ENCODE measurements at places on chromosomes 3 and 15. TPM values are rescaled to one million over a fixed set of nuclear protein-coding genes. Genes with fewer than 3 reads are reported as not detected.
A peak's percentile ranks its signal among the peaks of the same experiment; 100 is the strongest.

- no peak for DNase-seq
- no peaks in the 10 kb centered on the region for H3K27me3 ChIP-seq
- no peak overlapping the region for H3K4me3 ChIP-seq
- H3K36me3 ChIP-seq: no peaks in the 10 kb centered on the region
Measured at GRCh38 chr15:69853544-69853951, 244.2 kb downstream of the TLE3 start.

POC1A gene
- total RNA-seq: 15.9 TPM

DNA sequence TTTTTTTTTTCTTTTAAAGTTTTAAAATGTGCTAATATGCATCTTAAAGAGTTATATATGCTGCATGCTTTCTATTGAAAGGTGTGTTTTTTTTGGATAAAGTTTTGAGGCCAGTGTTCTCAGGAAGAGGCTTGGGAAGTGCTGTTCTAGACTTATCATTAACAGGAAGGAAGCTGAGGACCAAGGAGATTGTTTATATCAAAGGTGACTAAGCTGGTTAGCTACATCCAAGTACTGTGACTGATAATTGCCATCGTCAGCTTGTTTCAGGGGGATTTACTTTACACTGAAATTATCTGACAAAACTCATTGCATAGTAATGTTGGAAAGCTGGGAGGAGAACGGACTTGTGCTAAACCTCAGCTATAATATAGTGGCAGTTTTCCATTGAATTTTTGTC is 36.3 kb upstream of the UTS2B start:
- H3K27ac ChIP-seq: no peak overlapping the region
- H3K4me1 ChIP-seq: no peaks in the 10 kb centered on the region
- no peak overlapping the region for H3K4me3 ChIP-seq

CACNA2D2 gene
- total RNA-seq: 0.58 TPM

GRCh38 chr3:195582947-195583346 is 793 bp downstream of the APOD start:
- no peak overlapping the region for H3K4me3 ChIP-seq
- DNase-seq: peak; percentile 50
- peaks cover 14% of the 10 kb centered on the region for H3K27me3 ChIP-seq
- no peaks in the 10 kb centered on the region for H3K36me3 ChIP-seq
- peaks cover 4% of the 10 kb centered on the region for H3K4me1 ChIP-seq

DNA sequence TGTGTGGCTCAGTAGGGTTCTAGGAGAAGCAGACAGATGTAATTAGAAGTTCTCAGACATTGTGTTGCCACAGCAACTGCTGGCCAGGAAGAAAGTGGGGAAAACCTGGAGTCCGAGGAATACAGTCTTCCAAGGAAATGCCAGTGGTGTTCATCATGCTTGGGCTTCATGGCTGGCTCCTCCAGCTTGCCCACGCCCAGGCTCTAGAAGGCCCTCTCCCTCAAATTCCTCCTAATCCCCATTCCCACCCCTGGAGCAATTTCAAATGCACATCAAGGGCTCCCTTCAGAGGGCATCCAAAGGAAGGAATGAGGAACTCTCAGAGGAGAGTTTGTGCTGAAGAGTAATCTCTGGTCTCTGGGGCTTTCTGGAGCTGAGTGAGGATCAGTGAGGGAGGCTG is 21.9 kb downstream of the FSTL1 start:
- no peak overlapping the region for H3K27ac ChIP-seq
- no peaks in the 10 kb centered on the region for H3K27me3 ChIP-seq
- no peak overlapping the region for H3K4me3 ChIP-seq
- no peaks in the 10 kb centered on the region for H3K36me3 ChIP-seq

THRB gene
- 10.5 TPM for total RNA-seq

GRCh38 chr3:67765575-67765974 is 111.2 kb upstream of the SUCLG2 start:
- H3K4me1 ChIP-seq: no peaks in the 10 kb centered on the region
- H3K36me3 ChIP-seq: no peaks in the 10 kb centered on the region
- no peak overlapping the region for H3K27ac ChIP-seq
- no peaks in the 10 kb centered on the region for H3K27me3 ChIP-seq

GRCh38 chr3:148149556-148149955 is 548.1 kb upstream of the AGTR1 start:
- H3K36me3 ChIP-seq: no peaks in the 10 kb centered on the region
- no peak for DNase-seq
- no peak overlapping the region for H3K27ac ChIP-seq

DNA sequence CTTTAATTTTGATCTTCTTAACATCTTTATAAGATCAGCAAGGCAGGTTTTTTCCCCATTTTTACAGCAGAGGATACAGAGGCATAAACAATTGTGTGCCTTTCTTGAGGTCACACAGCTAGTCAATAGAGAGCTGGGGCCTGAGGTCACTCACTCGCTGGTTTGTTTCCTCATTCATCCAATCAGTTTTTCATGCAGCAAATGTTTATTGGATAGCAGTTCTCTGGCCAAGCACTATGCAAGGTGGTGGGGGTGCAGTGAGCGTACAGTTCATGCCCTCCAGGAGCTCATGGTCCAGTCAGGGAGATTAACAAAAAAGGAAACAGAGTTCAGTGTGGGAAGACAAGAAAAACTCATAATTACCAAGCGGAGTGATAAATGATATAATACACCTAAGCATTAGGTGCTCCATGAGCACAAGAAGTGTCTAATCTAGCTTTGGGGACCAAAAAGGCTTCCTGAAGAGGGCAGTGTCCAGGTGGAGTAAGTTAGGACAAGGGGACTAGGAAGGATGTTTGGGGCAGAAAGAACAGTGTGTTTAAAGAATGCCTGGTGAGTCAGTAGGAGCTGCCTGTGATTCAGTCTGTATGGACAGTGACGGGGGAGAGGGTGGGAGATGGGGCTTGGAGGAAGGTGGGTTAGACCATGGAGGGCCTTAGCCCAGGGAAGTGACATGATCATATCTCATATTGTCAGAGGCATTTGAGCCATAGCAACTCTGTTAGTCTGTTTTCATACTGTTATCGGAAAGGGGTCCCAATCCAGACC is 29.3 kb downstream of the MAP2K5 start:
- no peak overlapping the region for H3K4me3 ChIP-seq
- H3K4me1 ChIP-seq: no peaks in the 10 kb centered on the region
- no peaks in the 10 kb centered on the region for H3K27me3 ChIP-seq
- H3K27ac ChIP-seq: no peak overlapping the region

GOLGA8Q gene
- not detected for total RNA-seq

GRCh38 chr3:13419505-13420044 is 547 bp downstream of the NUP210 start:
- peak; percentile 89 for DNase-seq
- no peaks in the 10 kb centered on the region for H3K27me3 ChIP-seq
- H3K27ac ChIP-seq: peak overlapping the region; percentile 91
- H3K4me1 ChIP-seq: peaks cover 49% of the 10 kb centered on the region
- peak overlapping the region; percentile 62 for H3K4me3 ChIP-seq

GRCh38 chr15:89034305-89034704 is 54.0 kb upstream of the ABHD2 start:
- no peak overlapping the region for H3K4me3 ChIP-seq
- H3K27me3 ChIP-seq: 0 out of 3 replicates have a peak, but pooled peaks cover 6% of the 10 kb centered on the region
- H3K4me1 ChIP-seq: peaks cover 8% of the 10 kb centered on the region
- H3K27ac ChIP-seq: no peak overlapping the region

- no peak overlapping the region for H3K27ac ChIP-seq
- H3K4me3 ChIP-seq: no peak overlapping the region
- no peak for DNase-seq
- H3K27me3 ChIP-seq: no peaks in the 10 kb centered on the region
- H3K36me3 ChIP-seq: no peaks in the 10 kb centered on the region
Measured at GRCh38 chr15:42367041-42367440, 7.7 kb downstream of the CAPN3 start.

DNA sequence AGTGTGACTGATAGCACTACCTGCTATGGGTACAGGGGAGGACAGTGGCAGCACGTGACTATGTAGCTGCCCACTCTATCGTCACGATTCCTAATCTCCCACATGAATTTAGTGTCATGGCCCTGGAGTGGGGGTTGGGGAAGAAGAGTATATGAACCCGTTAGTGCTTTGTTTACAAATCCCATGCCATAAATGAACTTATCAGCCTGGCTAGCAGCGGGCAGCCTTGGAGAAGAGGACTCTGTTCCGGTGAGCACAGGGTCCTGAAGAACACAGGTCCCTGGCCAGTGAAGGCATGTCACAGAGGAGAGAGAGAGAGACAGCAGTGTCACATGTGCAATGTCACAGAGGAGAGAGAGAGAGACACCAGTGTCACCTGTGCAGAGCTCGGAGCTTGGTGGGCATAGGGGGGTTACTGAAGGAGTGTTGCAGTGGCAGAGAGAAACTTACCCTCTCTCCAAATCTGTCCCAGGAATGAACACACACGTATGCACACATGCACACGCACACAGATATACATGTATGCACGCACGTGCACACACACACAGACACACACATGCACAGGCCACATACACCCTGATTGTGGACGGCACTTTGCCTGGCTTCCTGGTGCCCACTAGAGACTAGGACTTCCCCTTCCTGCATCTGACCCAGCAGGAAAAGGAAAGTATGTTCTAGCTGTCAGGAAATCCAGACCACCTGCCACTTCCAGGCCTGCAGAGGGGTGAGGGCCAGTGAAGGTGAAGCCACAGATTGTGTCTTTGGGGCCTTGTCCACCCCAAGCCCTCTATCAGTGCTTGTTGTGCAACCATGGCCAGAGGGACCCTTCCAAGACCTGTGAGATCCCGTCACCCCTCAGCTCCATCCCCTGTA is 26.3 kb downstream of the ITGA11 start:
- DNase-seq: no peak
- no peak overlapping the region for H3K27ac ChIP-seq
- H3K4me3 ChIP-seq: no peak overlapping the region
- H3K27me3 ChIP-seq: peaks cover 3% of the 10 kb centered on the region
- H3K4me1 ChIP-seq: no peaks in the 10 kb centered on the region

SPTSSB gene
- total RNA-seq: 0.07 TPM

PRSS50 gene
- not detected for total RNA-seq

DNA sequence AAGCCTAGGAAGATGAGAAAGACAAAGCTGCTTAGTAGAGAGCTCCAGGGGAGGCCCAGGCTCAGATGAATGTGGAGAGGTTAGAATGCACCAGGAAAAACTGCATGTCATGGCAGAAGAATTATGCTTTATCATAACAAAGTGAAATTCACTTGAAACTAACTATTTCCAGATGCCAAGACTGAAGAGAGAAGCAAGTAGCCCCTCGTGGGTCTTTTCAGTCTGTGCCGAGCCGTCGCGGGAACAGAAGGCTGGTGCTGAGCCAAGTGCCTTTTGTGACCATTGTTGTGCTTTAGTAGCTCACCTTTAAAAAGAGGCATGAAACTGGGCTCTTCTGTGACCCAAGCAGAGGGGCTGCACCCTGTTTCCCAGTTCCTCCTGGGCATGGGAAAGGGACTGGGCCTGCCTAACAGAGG is 73.2 kb downstream of the CHDH start:
- DNase-seq: no peak
- no peak overlapping the region for H3K27ac ChIP-seq
- H3K4me3 ChIP-seq: no peak overlapping the region
- no peaks in the 10 kb centered on the region for H3K4me1 ChIP-seq

DNA sequence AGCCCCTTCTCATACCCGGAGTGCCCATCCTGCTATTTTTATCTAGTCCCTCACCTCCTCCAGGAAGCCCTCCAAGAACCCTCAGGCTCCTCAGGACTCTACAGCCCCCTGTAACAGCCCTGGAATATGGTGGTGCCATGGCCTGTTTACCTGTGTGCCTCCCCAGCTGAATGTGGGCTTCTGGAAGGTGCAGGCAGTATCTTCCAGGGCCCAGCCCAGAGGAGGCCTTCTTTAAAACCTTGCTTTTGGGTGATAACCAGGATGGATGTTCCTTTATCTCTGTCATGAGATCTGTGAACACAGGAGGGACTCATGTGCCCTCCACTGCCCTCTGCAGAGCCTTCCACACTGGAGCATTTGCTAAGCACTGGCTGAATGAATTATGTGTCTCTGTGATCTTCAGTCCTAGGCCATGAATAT is 36.7 kb upstream of the MRPS22 start:
- no peak overlapping the region for H3K4me3 ChIP-seq
- H3K27ac ChIP-seq: peak overlapping the region; percentile 17
- H3K4me1 ChIP-seq: peaks cover 32% of the 10 kb centered on the region
- H3K27me3 ChIP-seq: no peaks in the 10 kb centered on the region

ZBTB11 gene
- total RNA-seq: 21.4 TPM

- H3K4me1 ChIP-seq: no peaks in the 10 kb centered on the region
- no peak for DNase-seq
- no peak overlapping the region for H3K4me3 ChIP-seq
- H3K27me3 ChIP-seq: no peaks in the 10 kb centered on the region
Measured at GRCh38 chr3:110929816-110930215, 141.8 kb upstream of the NECTIN3 start.

PLCL2 gene
- total RNA-seq: 0.18 TPM

GRCh38 chr15:80970018-80970657 is 19.5 kb downstream of the MESD start:
- H3K36me3 ChIP-seq: peaks cover 16% of the 10 kb centered on the region
- DNase-seq: peak; percentile 69
- no peak overlapping the region for H3K27ac ChIP-seq

DNA sequence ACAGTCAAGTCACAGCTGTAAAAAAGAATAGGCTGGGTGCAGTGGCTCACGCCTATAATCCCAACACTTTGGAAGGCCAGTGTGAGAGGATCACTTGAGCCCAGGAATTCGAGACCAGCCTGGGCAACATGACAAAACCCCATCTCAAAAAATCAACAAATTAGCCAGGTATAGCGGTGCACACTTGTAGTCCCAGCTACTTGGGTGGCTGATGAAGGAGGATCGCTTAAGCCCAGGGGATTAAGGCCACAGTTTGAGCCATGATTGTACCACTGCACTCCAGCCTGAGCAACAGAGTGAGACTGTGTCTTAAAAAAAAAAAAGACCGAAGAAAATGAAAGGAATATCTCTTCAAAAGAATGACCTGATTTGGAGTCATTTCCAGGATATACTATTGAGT is 6.6 kb downstream of the HERC1 start:
- peaks cover 25% of the 10 kb centered on the region for H3K4me1 ChIP-seq
- DNase-seq: no peak
- H3K36me3 ChIP-seq: peaks cover 13% of the 10 kb centered on the region
- peak overlapping the region; percentile 53 for H3K27ac ChIP-seq
- no peak overlapping the region for H3K4me3 ChIP-seq
- H3K27me3 ChIP-seq: no peaks in the 10 kb centered on the region

- no peaks in the 10 kb centered on the region for H3K36me3 ChIP-seq
- no peak for DNase-seq
- no peaks in the 10 kb centered on the region for H3K27me3 ChIP-seq
- H3K4me3 ChIP-seq: no peak overlapping the region
Measured at GRCh38 chr3:102492300-102492699, 57.5 kb downstream of the ZPLD1 start.

- H3K27ac ChIP-seq: no peak overlapping the region
- H3K4me1 ChIP-seq: peaks cover 8% of the 10 kb centered on the region
- no peaks in the 10 kb centered on the region for H3K27me3 ChIP-seq
- no peak overlapping the region for H3K4me3 ChIP-seq
- DNase-seq: no peak
- peaks cover 8% of the 10 kb centered on the region for H3K36me3 ChIP-seq
Measured at GRCh38 chr3:88147261-88147660, 2.5 kb upstream of the C3orf38 start.

ABHD10 gene
- total RNA-seq: 19.5 TPM

DNA sequence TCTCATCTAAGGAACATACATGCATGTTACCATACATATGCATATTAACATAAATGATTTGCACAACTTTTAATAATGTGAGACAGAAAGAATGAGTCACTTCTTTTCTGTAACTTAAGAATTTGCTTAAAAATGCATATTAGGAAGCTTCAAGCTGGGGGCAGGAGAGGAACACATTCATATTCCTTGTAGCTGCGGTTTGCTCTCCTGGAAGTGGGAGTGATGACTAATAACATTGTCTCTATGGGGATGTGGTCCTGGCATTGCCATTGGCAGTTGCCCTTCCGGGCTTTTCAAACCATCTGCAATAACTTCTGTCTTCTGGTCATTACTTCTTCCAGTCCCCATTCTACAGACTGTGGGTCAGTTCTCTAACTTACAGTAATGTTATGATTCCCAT is 15.6 kb downstream of the CHST2 start:
- peaks cover 14% of the 10 kb centered on the region for H3K4me1 ChIP-seq
- H3K4me3 ChIP-seq: no peak overlapping the region
- H3K36me3 ChIP-seq: no peaks in the 10 kb centered on the region
- H3K27ac ChIP-seq: no peak overlapping the region
